ENCODE measurements at places on chromosomes 6 and 20. TPM values are rescaled to one million over a fixed set of nuclear protein-coding genes. Genes with fewer than 3 reads are reported as not detected.

The ARMC12 gene
- 3.7 TPM for polyA plus RNA-seq

The TUBB2B gene
- 1,720 TPM for polyA plus RNA-seq

The AVP gene
- polyA plus RNA-seq = not detected

The ADAM33 gene
- polyA plus RNA-seq = 46.3 TPM

The RSPH4A gene
- 6.6 TPM for polyA plus RNA-seq

The LBP gene
- not detected for polyA plus RNA-seq

The EYS gene
- 1.3 TPM for polyA plus RNA-seq

The MYBL2 gene
- polyA plus RNA-seq = 14.8 TPM

The PPIL1 gene
- 56.5 TPM for polyA plus RNA-seq

The TDP2 gene
- 39.1 TPM for polyA plus RNA-seq

The TGM3 gene
- polyA plus RNA-seq = 1.3 TPM

The BTNL2 gene
- 0.67 TPM for polyA plus RNA-seq

The GHRH gene
- not detected for polyA plus RNA-seq

The SLC35D3 gene
- polyA plus RNA-seq = 0.71 TPM

The OVOL2 gene
- not detected for polyA plus RNA-seq

The TGM6 gene
- not detected for polyA plus RNA-seq

The POPDC3 gene
- 5.7 TPM for polyA plus RNA-seq

The ESR1 gene
- 0.95 TPM for polyA plus RNA-seq

The FGD2 gene
- 8.4 TPM for polyA plus RNA-seq

The PTCHD4 gene
- 0.68 TPM for polyA plus RNA-seq

The SLC22A1 gene
- 0.35 TPM for polyA plus RNA-seq

The HDAC2 gene
- 207 TPM for polyA plus RNA-seq

The PHF10 gene
- 70.6 TPM for polyA plus RNA-seq

The ULBP2 gene
- polyA plus RNA-seq = 1.7 TPM

The C4A gene
- 47.5 TPM for polyA plus RNA-seq

The KIAA1755 gene
- 45.7 TPM for polyA plus RNA-seq

The ARFGEF3 gene
- 15.9 TPM for polyA plus RNA-seq

The EEF1A2 gene
- polyA plus RNA-seq = 690 TPM

The SLC17A2 gene
- polyA plus RNA-seq = not detected

All from spinal cord (tissue), 10 donors.